ENCODE measurements at places on chromosomes 7 and 10.

- no peak for DNase-seq
Measured at GRCh38 chr7:55595511-55595910, 23.2 kb upstream of the VOPP1 start.

GRCh38 chr7:16063716-16064675, 357.3 kb downstream of the CRPPA start:
- no peak for DNase-seq

GRCh38 chr7:38548605-38549004, 82.6 kb downstream of the AMPH start:
- DNase-seq = no peak

- no peak for DNase-seq
Measured at GRCh38 chr7:101880282-101881054, 63.0 kb downstream of the CUX1 start.

- no peak for DNase-seq
Measured at GRCh38 chr10:35568483-35569015, 36.6 kb upstream of the GJD4 start.

GRCh38 chr7:27547401-27547800, 115.3 kb downstream of the HIBADH start:
- no peak for DNase-seq

Measured in CD4-positive, alpha-beta T cell treated with Interleukin-15 for 4 hours (primary cell).